ENCODE measurements at places on chromosomes 5 and 9.

GRCh38 chr5:150329038-150329437 is 26.3 kb upstream of the ARSI start:
- no peak for DNase-seq

DNA sequence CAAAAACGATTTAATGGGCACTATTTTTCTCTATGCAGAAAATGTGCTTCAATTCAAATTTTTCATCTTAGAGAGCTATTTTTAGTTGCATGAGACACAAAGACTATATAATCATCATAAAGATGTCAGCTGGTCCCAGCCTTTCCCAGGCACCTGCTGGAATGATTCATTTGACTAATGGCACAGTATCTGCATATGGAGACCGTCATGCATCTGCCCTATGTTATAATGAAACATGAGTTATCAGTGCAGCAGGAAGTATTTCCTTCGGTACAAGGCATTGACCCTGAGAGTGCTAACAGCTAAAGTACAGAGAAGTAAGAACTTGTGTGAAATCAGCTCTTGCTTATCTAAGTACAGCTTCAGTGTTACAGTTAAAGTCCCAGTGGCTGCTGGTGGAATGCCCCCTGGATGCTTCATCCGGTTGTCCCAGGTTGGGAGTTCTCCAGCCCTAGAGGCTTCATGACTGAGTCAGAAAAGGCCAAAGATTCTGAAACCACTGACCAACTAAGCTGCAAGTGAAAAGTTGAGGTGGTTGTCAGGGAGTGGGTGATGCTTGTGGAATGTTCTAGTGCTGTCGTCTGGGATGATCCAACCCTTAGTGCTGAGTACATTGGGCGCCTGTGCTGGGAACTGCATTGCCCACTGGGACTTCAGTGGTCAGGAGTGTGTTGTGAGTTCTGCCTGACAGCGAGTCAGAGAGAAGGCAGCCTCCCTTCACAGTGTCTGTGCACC is 57.2 kb downstream of the MTRR start:
- DNase-seq = no peak

DNA sequence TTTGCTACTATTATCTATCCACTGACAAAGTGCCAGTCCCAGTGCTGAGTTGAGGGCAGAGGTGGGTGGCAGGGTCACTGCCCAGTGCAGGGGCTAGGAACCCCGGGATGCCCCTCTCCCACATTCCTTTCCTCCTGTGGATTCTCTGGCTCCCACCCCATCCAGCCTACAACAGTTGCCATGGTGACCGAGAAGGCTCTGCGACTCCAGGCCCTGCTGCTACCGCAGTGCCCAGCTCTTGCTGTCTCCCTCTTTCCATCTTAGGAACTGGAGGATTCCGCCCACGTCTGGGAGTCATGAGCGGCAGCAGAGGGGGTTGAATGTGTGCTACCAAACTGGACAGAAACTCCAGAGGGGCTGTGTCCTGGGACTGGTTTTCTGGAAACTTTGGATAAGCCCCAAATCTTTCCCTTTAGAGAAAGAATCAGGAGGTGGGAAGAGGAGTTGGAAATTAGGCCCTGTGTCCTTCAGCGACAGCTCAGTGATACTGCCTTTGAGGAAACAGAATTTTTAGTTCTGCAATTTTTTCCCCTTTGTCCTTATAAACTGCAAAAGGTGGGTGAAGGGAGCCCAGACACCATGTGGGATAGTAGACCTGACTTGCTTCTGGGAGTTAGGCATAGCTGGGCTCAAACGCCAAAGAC is 20.7 kb upstream of the C5orf47 start:
- no peak for DNase-seq

- DNase-seq = no peak
Observed at GRCh38 chr9:107155244-107155817, 127.7 kb upstream of the RAD23B start.

GRCh38 chr9:104329245-104329644 is 174.8 kb upstream of the OR13F1 start:
- no peak for DNase-seq

- no peak for DNase-seq
Observed at GRCh38 chr5:112390327-112390726, 28.8 kb downstream of the EPB41L4A start.

DNA sequence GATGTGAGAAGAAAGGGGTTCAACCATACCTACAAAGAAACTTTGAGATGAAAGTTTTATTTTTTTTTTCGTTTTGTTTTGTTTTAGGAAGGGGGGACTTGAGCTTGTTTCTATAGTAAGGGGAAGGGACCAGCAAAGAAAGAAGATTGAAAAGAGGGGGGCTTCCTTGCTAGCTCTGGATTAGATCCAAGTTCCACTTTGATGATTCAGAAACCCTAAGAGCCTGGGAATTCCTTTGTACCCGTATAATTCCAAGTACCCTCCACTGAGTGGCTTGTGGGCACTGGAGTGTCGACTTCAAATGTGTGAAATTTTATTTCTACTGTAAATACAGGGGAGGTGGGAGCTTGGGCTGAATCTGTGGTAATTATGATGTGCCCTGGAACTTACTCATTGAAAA is 10.9 kb downstream of the MAMDC2 start:
- DNase-seq = no peak

GRCh38 chr9:111839987-111840386 is 45.2 kb upstream of the SHOC1 start:
- no peak for DNase-seq

GRCh38 chr9:123111427-123112014 is 78.1 kb downstream of the GPR21 start:
- no peak for DNase-seq

DNA sequence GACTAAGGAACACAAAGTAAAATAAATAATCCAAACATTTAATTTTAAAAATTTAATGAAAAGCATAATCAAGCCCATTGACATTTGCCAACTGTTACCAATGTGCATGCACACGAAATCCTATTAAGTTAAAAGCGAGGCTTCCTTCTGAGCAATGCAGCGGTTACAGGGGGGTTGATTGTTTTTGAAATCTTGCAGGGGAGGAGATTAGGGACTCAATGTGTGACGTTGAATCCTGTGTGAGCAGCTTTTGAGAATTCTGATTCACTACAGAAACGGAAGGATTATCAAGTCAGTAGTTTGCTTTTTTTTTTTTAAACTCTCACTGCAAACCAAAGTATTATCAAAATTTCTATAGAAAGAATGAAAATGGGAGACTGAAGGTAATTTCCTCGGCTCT is 109.5 kb downstream of the PRKACG start:
- DNase-seq = no peak

GRCh38 chr5:160317434-160317833 is 5.1 kb upstream of the CCNJL start:
- no peak for DNase-seq

GRCh38 chr5:180611140-180611850 is 20.0 kb upstream of the SCGB3A1 start:
- DNase-seq = no peak

DNA sequence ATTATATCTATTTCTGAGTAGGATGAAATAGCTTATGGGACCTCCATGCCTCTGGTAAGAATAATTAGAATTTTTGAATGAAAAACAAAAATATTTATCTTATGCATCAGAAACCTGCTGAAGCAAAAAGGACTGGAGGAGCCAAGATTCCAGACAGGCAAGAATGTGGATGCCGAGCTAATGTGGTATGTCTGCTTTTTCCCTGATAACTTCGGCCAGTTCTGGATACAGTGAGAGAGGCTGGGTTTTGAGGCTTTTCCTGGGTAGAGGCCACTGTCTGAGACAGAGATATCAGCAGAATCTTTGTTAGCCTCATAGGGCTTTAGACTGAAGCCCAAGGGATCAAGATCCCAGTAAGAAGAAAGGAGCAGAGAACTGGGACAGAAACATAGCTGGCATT is 5.2 kb upstream of the CTNND2 start:
- no peak for DNase-seq

DNA sequence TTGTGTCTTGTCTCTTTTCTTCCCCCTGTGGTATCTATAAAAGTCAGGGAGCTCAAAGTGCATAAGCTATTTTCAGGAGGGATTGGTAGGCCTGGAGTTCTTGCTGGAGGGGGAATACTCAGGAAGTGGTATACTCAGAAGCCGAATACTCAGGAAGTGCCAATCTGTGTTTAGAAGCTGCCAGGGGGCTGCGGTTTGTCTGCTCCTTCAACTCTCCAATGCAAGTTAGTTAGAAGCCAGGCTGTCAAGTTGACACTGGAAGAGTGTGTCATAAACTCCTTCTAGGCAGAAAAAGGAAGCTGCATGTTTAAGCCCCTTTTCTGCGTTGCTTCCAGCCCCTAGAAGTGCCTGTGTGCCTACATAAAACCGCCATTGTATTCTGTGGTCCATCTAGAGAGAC is 366.5 kb downstream of the TAF11L14 start:
- DNase-seq = no peak

DNA sequence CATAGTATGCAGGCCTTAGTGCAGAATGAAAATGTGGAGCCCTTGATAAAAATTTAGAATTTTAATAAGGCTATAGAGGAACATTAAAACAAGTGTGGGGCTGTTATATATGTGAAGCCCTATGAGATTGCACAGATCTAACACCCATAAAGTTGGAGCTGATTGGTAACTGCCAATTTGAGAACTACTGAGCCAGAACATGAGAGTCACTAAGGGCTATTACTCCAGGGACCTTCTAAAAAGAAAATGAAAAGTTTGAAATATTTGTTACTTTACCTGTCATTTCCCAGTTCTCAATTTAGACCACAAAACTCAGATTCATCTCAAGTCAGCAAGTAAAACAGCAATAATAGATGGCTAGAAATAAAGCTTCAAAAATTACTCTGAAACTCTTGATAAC is 898.6 kb downstream of the TLE1 start:
- no peak for DNase-seq

- DNase-seq = no peak
Observed at GRCh38 chr9:7578951-7579350, 220.6 kb downstream of the DMAC1 start.

GRCh38 chr9:87950765-87951488 is 23.4 kb downstream of the CDK20 start:
- DNase-seq = no peak

- DNase-seq = no peak
Observed at GRCh38 chr9:137192859-137193258, 4.4 kb downstream of the SSNA1 start.

DNA sequence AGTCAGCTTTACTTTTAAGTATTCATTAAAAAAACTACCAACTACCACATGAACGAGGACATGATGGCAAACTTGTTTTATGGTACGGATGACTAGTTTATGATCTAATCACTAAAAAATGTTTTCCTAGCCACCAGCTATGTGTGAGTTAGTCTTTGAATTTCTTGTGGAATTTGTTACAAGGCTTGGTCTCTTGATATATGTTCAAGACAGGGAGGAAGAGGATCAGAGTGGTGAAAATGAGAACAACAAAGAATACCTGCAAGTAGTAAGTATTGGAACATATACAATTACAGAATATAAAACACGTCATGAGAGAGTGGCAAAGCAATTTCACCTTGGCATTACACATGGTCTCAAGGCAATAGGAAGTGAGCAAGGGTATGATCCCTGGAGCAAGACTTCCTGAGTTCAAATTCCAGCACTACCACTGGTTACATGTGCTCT is 548.6 kb upstream of the TLE4 start:
- no peak for DNase-seq

GRCh38 chr9:129396365-129396708 is 218.3 kb upstream of the IER5L start:
- DNase-seq = no peak

- DNase-seq = no peak
Observed at GRCh38 chr5:131633830-131634229, 1.2 kb downstream of the RAPGEF6 start.

DNA sequence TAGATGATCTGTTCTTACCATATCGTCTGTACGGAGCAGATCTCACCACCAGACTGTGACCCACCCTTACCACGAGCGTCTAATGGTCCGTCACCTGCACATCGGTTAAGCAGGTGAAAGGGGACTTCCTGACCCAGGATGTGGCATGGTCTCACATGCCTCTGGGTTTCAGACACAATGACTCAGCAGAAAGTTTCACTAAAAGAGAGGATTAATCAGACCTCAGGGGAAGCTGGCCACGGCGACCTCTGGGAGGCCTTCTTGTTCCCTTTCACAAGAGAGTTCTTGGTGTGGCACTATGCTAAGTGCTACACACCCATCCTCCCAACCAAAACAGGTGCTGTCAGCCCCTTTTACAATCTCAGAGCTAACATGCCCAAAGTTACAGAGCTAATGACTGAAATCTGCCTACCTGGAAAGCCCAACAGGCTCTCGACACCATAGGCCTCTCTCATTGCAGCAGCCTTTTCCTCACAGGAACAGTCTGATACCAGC is 41.6 kb downstream of the ADAMTS12 start:
- no peak for DNase-seq

GRCh38 chr5:83467371-83468035 is 4.0 kb upstream of the VCAN start:
- DNase-seq = no peak

DNA sequence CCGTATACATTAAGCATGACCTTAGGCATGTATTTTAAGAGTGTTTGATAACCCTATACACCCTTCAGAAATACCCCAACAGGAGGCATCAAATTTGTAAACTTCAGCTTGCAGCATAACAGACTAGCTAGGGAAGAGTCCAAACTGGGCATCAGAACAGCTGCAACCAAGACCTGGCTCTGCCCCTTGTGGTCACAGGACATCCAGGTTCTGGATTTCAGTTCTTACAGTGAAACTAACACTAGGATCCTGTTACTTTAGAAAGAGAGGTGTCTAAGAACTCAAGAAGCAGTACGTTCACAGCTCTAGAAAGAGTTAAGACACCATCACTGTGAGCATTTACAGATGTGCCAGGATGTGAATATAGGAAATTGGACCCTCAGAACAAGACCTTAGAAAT is 229.8 kb downstream of the BNC2 start:
- DNase-seq = no peak

DNA sequence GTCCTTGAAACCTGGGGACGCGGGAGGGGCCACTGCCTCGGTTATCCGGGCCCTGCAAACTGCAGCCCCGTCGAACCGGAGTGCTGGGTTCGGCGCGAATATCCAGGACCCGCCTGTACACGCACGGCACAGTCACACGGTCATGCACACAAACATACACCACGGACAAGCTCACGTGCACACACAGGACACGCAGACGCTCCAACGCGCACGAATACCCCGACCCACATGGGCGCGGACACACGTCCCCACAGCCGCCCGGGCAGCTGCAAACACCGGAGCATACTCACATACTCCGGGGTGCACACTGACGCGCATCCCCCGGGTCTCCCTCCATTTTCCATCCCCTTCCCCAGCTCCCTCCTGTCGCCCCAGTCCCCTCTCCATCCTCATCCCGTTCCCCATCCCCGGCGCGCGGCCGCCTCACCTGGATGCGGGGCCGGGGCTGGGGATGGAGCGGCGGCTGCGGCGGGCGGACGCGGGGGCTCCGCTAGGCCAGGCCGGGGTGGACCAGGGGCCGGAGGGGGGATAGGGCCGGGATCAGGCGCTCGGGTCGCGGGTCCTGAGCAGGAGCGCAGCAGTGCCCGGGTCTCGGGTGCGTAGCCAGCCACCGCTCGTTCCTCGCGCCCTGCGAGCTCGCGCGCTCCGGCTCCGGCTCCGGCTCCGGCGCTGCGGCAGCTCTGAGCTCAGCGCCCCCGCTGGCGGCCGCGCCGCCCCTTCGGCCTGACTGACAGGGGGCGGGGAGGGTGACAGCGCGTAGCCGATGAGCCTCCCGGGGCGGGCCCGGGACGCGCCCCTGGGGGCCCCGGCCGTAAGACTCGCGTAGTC is at the start of the genes EIF4E1B and SNCB:
EIF4E1B (plus strand) TSS at position 823 of the 828 bp plus-strand sequence. CDS start 12,113 bp downstream, outside the sequence.
SNCB (minus strand) TSS at position 682 of the 828 bp plus-strand sequence. CDS start 880 bp downstream, outside the sequence.
- peak; percentile 27 for DNase-seq

- no peak for DNase-seq
Observed at GRCh38 chr9:135822374-135822755, 85.0 kb downstream of the CAMSAP1 start.

GRCh38 chr9:69500896-69501295 is 171.3 kb downstream of the APBA1 start:
- no peak for DNase-seq

GRCh38 chr5:41218929-41219657 is 5.8 kb upstream of the C6 start:
- DNase-seq = no peak
